ENCODE measurements at places on chromosomes 11 and 22. TPM values are rescaled to one million over a fixed set of nuclear protein-coding genes. Genes with fewer than 3 reads are reported as not detected.

Gene CHEK1
- 135 TPM for total RNA-seq

Gene TBX10
- not detected for total RNA-seq

Gene APOA5
- not detected for total RNA-seq

Gene ZDHHC24
- 22.0 TPM for total RNA-seq

Gene TMEM258
- 169 TPM for total RNA-seq

DNA sequence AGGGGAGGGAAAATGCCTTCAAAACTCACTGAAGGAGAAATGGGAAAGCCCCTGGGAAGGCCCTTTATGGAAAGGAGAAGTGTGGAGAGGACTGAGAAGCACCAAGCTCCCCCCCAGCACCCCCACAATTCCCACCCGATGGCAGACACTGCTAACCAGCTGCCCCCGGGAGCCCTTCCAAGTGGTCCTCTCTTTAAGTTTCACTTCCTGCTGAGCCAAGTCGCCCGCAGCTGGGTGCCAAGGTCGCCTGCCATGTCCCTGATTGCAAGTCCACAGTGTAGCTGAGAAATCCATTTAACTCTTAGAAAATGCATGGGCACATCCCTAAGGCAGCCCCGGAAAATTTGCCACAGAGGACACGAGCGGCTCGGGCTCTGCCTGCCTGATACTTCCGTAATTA lies 68.2 kb downstream of the GALNT18 start:
- no peaks in the 10 kb centered on the region for H3K36me3 ChIP-seq
- no peak overlapping the region for H3K4me3 ChIP-seq
- H3K27me3 ChIP-seq = no peaks in the 10 kb centered on the region

DNA sequence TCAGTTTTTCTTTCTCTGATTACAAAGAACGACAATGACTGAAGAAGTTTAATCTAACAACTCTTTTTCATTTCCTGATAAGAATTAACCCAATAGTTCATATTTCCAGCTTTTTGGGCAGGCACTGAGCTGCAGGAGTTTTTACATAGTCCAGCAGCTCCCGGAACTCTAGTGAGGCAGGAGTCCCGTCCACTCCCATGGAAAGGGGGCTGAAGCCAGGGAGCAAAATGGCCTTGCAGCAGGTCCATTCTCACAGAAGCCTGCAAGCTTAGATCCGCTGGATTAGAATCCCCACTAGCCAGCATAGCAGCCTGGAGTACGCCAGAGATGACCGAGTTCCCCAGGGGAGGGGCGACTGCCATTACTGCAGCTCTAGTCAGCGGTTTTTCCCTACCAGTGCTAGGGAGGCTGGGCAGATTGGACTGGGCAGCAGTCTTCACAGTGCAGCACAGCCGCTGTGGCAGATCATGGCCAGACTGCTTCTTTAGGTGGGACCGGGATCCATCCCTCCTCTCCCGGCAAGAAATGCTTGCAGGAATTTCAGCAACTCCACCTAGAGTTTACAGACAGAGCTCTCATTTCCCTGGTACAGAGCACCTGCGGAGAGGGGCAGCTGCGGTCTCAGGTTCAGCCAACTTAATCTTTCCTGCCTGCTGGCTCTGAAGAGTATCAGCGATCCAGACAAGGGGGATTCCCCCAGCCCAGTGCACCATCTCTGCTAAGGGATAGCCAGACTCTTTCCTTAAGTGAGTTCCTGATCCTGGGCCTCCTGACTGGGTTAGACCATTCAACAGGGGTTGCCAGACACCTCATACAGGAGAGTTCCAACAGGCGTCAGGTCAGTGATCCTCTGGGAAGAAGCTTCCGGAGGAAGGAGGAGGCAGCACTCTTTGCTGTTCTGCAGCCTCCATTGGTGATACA lies 742 bp upstream of the CASP4 start:
- peaks cover 23% of the 10 kb centered on the region for H3K36me3 ChIP-seq
- no peaks in the 10 kb centered on the region for H3K27me3 ChIP-seq
- peak overlapping the region; percentile 98 for H3K27ac ChIP-seq
- peaks cover 33% of the 10 kb centered on the region for H3K4me1 ChIP-seq

GRCh38 chr11:86219311-86220193 lies 25.0 kb upstream of the EED start:
- H3K27ac ChIP-seq = peak overlapping the region; percentile 92
- H3K27me3 ChIP-seq = no peaks in the 10 kb centered on the region
- H3K4me3 ChIP-seq = peak overlapping the region; percentile 65
- H3K36me3 ChIP-seq = peaks cover 13% of the 10 kb centered on the region
- no peak for DNase-seq

- H3K4me3 ChIP-seq = peak overlapping the region; percentile 72
- H3K27me3 ChIP-seq = peaks cover 47% of the 10 kb centered on the region
- H3K4me1 ChIP-seq = peaks cover 9% of the 10 kb centered on the region
- H3K27ac ChIP-seq = no peak overlapping the region
- H3K36me3 ChIP-seq = no peaks in the 10 kb centered on the region
- DNase-seq = peak; percentile 36
Measured at GRCh38 chr11:69704508-69705253, 859 bp upstream of the FGF19 start.
